ENCODE measurements at places on chromosomes 12 and 14.
A peak's percentile ranks its signal among the peaks of the same experiment; 100 is the strongest.

GRCh38 chr14:73462048-73462715 is 3.8 kb upstream of the NUMB start:
- peak; percentile 93 for DNase-seq

DNA sequence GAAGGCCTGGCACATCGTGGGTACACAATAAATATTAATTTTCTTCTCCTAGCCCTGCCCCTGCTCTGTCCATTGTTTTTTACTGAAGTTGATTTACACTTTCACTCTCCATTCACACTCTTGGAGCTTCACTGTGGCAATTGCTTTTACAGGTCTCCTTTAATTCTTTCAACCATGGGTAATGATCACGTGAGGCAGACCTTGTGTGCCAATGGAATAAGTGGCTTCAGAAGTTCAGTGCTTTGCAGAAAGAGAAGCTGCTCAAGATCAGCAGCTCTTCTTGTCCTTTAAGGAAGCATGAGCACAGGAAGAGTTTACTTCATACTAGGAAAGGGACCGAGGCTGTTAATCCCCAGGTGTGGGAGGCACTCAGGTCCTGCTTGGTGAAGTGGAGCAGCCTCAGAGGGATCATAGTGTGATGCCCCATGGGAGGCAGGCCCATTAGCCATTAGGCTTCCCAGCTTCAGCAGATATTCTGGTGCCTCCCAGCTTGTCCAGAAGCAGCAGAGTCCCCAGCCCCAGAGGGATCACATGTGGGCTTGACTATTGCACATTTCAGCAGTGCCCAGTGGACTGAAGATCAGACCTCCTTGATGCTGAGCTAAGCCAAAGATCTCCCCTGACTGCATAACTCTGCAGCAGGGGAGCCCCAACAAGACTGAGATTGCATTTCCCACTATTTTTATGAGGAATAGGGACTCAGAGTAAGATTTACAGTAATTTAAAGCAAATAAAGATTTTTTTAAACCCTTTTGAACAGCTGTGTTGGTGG is 5.0 kb upstream of the SLC35F4 start:
- no peak for DNase-seq

DNA sequence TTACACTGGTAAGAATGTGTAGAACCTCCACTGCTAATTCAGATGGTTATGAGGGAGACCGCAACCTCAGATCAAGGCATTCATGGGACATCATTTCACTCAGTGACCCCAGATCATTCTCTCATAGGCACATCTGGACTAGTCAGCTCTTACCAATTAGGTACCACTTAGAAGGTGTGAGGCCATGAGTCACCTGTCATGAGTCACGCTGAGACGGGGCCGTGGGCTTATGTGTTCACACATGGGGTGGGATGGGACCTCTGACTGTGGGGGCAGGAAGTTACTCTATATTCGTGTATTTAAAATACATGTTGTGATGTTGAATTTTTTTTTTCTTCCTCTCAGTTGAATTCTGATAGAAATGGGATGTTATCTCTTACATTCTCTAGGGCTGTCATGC is 55.9 kb downstream of the CCDC92 start:
- DNase-seq: peak; percentile 85

DNA sequence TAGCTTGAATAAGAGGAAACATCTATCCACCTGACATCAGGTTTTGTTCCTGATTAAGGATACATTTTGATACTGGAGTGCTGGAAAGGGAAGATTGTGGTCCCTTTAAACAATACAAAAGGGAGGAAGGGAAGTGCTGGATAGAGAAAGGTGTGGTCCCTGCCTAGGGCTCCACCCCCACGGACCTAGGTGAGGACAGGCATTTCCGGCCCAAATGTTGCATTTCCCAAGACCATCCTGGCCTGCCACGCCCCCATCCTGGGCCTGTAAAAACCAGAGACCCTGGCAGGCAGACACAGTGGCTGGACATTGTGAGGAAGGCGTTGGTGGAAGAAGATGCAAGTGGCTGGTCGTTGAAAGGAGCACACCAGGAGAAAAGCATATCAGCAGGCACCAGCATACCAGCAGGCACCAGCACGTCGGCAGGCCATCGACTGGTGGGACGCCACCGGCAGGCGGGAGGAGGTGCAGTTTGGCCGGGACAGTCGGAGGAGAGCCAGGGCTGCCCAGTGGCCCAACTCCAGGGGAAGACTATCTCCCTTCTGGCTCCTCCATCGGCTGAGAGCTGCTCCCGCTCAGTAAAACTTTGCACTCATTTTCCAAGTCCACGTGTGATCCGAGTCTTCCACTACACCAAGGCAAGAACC is 53.2 kb upstream of the AMN1 start:
- no peak for DNase-seq

DNA sequence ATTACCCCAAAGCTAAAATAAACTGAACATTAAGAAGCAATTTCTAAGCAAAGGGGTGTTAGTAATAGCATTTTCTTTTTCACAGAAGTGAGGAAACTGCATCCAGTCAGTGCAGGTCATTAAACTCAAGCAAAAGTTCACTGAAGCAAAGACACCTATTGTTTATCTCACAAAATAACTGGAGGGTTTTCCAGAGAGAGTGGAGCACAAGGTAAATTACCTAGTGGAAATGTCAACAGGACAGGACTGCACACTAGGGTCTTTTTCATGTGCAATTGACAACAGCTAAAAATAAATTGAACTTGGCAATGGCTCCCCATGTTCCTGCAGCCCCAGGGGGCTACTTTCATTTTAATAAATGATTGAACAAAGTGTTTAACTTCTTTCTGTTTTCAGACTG is 742.0 kb downstream of the GALC start:
- no peak for DNase-seq

GRCh38 chr12:118981285-118982211 is at the start of gene SRRM4:
SRRM4 (plus strand) TSS chr12:118981541; CDS start chr12:118981883, 342 bp downstream.
- DNase-seq: no peak

- peak; percentile 77 for DNase-seq
Measured at GRCh38 chr14:89701211-89702043, 253.1 kb downstream of the EFCAB11 start.

- no peak for DNase-seq
Measured at GRCh38 chr12:113702836-113703235, 231.2 kb upstream of the LHX5 start.

DNA sequence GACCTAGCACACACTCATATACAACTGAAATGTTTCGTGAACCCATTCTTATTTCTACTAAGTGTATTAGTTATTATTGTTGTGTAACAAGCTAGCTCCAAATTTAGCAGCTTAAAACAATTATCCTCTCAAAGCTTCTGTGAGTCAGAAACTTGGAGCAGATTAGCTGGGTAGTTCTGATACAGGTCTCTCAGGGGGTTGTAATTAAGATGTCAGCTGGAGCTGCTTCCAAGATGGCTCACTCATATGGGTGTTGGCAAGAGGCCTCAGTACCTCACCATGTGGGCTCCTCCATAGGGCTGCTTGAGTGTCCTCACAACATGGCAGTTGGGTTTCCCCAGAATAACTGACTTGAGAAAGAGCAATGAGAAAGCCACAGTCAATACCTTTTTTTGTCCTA is 9.8 kb downstream of the GPR135 start:
- no peak for DNase-seq

GRCh38 chr12:31752450-31752849 is 23.6 kb upstream of the AMN1 start:
- DNase-seq: no peak

- no peak for DNase-seq
Measured at GRCh38 chr14:105818712-105819005, 292.3 kb downstream of the TMEM121 start.

DNA sequence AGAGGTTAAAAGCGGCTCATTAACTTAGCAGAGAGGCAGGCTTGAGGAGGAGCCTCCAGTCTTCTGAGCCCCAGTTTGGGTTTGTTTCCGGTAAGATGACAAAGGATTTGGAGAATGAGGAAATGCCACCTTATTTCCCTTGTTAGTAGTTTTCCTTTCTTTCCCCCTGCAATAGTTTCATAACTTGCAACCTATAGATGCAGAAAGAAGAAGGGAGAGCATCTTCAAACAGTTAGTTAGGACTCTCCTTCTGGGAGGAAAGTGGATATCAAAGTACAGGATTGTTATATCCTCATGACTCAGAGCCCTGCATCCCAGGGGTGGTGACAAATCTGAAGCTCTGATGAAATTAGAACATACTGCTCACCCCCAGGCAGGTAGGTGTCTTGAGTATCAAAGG is 180.7 kb upstream of the SLC38A2 start:
- peak; percentile 61 for DNase-seq
